ENCODE measurements at places on chromosomes 5 and 9.

GRCh38 chr5:22900801-22901310, 47.7 kb upstream of the CDH12 start:
- DNase-seq, result no peak

- DNase-seq, result peak; percentile 4
Observed at GRCh38 chr9:128419061-128419925, 1.4 kb upstream of the CERCAM start.

GRCh38 chr9:116726602-116727001, 39.5 kb downstream of the TRIM32 start:
- DNase-seq, result no peak

GRCh38 chr9:130975932-130976841, 32.8 kb upstream of the LAMC3 start:
- no peak for DNase-seq

DNA sequence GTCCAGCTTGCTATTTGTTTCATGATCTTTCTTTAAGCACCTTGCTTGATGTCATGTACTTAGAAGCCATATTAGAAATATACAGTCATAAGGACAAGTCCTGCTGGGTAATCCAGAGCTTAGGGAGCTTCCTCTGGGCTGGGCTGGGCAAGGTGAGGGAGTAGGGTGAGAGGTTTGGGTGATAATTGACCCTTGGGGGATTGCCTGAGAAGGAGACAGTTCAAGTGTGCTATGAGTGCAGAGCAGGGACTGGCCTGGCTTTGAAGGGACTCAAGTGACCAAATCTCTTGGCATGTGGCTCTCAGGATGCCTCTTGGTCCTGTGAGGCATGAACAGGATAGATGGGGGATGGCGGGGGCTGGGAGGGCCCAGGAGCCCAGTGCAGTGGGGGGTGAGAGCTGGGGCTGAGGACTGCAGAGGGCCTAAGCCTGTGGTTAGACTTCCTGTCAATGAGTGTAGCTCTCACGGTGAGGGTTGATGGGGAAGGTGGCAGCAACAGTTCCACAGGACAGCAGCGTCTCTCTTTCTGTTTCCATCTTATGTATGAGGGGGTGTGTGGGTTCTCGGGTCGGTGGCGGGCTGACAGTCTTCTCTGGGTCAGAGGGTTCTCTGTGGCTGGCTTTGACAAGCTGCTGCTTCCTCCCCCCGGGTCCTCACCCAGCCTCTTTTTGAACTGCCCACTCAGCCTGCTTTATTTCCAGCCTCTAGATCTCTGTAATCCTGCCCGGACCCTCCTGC, 53.5 kb downstream of the RGS3 start:
- DNase-seq, result no peak

DNA sequence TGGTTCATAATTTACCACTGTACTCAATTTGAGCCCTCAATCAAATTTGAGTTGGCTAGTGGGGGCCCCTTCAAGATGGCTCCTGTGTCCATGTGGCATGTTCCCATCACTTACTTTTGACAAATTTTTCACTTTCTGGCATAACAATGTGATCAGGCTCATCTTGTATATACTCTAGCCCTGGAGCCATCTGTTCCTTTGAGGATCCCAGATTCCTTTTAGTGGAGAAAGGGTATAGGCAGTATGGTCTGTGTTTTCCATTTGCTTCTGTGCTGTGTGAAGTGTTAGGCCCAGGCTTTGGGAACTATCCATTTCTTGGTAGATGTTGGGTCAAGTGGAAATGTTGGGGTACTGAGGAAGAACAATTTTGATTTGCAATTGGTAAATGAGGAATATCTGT, 45.7 kb downstream of the SH3GL2 start:
- DNase-seq, result no peak

DNA sequence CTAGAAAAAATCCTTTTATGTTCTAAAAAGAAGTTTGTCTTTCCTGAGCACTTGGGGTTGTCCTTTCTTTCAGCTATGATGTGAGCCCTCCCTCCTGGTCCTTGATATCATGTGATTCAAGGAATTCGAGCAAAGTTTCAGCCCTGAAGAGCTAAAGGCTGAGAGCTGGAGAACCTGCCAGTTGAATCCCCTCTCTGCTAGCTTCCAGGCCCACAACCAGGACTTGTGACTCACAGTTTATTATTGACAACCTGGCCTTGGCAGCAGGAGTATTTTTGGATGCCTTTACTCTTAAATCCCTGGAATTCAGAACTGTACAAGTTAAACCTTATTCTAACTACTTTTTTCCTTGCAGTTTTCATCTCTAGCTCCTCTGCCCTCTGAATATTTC, 182.8 kb downstream of the SPOCK1 start:
- no peak for DNase-seq

- peak; percentile 30 for DNase-seq
Observed at GRCh38 chr5:14445576-14446290, 135.9 kb upstream of the OTULINL start.

DNA sequence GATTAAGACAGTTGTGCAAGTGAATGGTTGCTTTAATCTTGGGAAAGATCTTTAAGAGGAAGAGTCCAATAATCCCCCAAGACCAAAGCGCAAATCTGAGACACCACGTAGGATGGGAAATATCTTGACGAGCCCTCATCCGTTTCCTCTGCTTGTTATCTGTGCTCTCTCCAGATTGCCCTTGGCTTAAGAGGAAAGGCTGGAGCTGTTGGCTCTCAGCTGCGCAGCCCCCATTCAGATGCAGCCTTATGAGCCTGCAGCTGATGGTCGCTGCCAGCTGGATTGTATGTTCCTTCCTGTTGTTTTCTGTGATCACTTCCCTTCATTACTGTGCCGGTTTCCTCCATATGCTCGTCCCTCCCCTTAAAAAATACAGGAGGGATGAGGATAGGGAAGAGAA, 47.7 kb downstream of the PWWP2A start:
- no peak for DNase-seq

DNA sequence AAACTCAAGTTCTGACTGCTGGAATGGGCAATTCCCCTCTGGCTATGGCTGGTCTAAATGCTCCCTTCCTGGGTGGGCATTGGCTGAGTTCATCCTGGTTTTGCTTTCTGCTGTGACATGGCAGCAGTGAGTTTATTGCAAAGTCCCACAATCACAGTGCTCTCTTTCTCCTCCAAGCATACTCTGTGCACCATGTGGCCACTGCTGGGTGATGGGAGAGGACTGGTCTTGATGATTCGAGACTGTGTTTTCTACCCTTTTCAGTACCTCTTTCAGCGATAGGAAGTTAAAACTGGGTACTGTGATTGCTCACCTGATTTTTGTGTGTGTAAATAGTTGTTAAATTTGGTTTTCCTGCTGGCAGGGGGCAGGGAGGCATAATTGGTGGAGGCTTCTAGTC, 49.7 kb downstream of the FER start:
- DNase-seq, result no peak

GRCh38 chr5:90548069-90548593, 10.5 kb upstream of the ADGRV1 start:
- peak; percentile 95 for DNase-seq

GRCh38 chr9:87863882-87864465, 18.7 kb upstream of the SPATA31E1 start:
- no peak for DNase-seq

- no peak for DNase-seq
Observed at GRCh38 chr5:55421074-55421529, 113.3 kb downstream of the MTREX start.

DNA sequence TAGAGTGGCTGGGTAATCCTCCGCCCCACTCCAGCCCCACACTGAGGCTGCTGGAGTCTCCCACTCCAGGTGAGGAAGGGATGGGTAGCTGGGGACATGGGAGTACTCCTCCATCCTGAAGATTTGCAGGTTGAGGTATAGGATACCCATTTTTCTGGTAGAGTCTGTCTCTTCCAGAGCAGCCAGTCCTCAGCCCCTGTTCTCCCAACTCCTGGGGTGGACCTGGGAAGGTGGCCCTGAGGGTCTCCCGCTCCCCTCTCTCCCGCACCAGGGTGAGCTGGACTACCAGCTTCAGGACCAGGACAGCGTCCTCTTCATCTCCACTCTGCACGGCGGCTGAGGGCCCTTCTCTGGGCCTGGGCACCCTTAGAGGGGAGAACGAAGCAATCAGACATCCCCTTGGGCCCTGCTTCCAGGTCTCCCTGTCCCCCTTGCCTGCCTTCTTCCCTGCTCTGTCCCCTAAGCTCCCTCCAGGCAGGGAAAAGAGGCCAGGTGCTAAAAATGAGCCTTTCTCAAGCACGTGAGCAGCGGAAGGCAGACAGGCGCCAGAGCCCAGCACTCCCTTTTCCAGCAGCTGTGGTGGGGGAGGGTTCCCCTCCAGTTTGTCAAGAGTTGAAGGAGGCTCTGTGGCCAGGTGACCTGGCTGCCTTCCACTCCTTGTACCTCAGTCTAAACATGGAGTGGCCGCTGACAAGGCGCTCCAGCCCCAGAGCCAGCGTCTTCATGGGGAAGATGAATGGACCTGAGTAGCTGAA, 18.4 kb downstream of the URM1 start:
- no peak for DNase-seq

- DNase-seq, result no peak
Observed at GRCh38 chr9:114266969-114267368, 55.9 kb upstream of the ORM1 start.

- no peak for DNase-seq
Observed at GRCh38 chr5:53022930-53023511, 33.9 kb downstream of the ITGA2 start.

GRCh38 chr5:152094716-152095115, 170.1 kb upstream of the GLRA1 start:
- no peak for DNase-seq

DNA sequence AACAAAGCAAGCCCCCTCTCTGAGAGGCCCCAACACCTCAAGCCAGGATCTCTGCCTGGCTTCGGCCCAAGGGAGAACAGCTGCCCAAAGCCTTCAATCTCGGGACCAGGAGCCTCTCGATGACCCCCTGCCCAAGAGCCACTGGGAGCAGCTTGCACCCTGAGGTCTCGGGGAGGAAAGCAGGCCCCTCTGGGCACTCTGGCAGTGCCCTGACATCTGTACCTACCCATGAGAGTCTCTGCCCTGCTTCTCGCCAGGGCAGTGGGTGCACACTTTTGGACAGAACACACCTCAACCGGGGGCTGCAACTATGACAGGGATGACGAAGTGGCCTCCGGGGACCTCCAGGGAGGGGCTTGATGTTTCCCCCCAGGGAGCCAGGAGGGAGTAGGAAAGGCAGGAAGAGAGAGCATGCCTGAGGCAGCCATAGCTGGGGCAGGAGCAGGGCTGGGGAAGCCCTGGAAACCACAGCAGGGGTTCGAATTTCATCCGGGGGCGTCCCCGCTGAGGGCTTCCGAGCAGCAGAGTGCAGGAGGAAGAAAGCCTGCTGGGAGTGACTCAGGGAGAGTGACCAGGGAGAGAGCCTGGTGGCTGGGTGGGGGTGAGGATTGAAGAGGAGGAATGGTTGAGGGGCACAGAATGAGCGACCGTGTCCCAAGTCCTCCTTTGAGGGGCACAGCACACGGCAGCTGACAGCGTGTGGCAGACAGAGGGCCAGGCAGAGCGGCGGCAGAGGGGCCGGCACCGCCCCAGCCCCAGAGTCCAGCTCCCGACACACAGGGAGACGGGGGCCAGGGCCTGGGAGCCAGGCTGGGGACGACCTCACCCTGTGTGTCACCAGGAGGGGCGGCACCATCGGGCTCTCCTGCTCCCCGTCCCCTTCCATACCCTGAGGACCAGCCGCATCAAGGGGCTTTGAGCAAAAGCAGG, 1.8 kb downstream of the LPCAT1 start:
- DNase-seq, result no peak

DNA sequence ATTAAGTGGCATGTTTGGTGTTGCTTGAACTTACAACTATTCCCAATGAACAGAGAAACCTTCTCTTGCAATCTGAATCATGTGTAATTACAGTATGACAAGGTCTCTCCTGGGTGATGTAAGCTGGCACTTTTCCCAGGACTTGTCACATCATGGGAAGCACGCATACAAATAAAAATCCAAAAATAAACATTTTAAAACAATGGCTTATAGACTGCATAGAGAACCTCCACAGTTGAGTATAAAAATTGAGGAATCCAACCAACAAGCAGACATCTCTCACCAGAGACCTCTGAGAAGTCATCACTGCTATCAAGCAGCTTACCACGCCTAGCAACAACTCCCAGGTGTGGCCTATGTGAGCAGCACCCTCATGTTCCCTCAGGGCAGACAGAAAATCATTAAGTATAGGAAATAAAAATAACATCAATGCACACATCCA, 3.9 kb downstream of the MLLT3 start:
- peak; percentile 83 for DNase-seq

GRCh38 chr9:89309608-89310474, 1.2 kb upstream of the CKS2 start:
- no peak for DNase-seq

DNA sequence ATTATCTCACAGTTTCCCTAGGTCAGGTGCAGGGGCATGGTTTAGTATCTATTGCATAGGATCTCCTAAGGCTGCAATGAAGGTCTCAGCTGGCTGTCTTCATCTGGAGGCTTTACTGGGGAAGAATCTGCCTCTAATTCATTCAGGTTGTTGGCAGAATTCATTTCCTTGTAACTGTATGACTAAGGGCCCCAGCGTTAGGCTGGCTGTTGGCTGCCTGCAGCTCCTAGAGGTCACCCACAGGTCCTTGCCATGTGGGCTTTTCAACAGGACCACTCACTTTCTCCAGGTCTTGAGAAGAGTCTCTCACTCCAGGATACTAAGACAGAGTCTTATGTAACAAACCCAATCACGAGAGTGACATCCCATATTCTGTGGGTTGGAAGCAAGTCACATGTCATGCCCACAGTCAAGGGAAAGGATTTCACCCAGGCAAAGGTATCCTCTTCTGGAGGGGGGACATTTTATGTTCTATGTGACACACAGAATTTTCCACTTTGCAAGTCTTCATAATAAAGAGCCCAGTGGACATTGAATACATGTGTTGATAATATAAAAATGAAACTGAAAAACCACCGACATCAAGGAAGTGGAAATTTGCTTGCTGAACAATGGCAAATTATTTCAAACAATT, 38.2 kb downstream of the HMHB1 start:
- DNase-seq, result no peak

- no peak for DNase-seq
Observed at GRCh38 chr5:3302228-3302627, 293.4 kb upstream of the IRX1 start.

DNA sequence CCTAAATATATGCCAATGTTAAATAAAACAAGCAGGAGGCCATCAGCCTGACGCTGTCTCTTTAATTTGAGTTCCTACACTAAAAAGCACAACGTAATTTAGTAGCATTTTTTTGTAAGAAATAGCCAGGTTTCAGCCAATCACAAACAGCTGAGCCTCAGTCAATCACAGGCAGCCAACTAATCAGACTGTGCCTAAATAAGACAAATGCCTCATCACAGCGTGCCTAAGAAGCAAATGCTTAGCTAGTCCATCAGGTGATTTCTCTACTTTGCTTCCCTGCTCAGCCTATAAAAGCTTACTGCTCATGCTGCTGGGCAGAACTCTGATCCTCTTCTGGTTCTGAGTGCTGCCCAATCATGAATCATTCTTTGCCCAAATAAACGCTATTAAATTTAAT, 38.3 kb upstream of the RORB start:
- no peak for DNase-seq

DNA sequence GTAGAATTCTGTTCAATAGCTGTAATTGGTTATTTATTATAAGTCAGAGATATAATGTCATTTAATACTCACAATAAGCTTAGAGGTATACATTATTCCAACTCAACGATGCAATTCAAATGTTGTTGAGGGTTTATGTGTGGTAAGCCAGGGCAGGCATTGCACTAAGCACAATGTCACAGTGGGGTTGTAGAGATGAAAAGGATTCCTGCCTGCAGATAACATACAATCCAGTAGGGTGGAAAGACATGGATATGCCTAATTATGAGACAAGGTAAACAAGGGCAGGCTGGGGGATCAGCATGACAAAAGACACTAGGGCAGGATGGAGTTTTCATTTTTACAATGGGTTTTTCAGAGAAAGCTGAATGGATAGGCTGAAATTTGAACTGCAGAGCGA, 98.7 kb upstream of the PALM2AKAP2 start:
- DNase-seq, result no peak

- DNase-seq, result no peak
Observed at GRCh38 chr5:154861946-154862345, 3.5 kb downstream of the CNOT8 start.

Measured in NCI-H774 (cell line).